HCT116 (cell line): ENCODE measurements at places on chromosomes 3 and 15. TPM values are rescaled to one million over a fixed set of nuclear protein-coding genes. Genes with fewer than 3 reads are reported as not detected.

Gene FANCD2OS
- not detected for total RNA-seq

GRCh38 chr3:71252466-71252865 lies 331.1 kb downstream of the FOXP1 start:
- H3K36me3 ChIP-seq = no peaks in the 10 kb centered on the region
- no peak overlapping the region for H3K27ac ChIP-seq
- no peaks in the 10 kb centered on the region for H3K27me3 ChIP-seq

- no peak overlapping the region for H3K4me3 ChIP-seq
- no peaks in the 10 kb centered on the region for H3K36me3 ChIP-seq
- no peaks in the 10 kb centered on the region for H3K27me3 ChIP-seq
- H3K27ac ChIP-seq = no peak overlapping the region
These were observed 15.0 kb upstream of the SEC22A start for GRCh38 chr3:123186695-123187094.

Gene TPM1
- total RNA-seq = 22.5 TPM

- DNase-seq = no peak
- no peaks in the 10 kb centered on the region for H3K36me3 ChIP-seq
- H3K27me3 ChIP-seq = no peaks in the 10 kb centered on the region
- no peaks in the 10 kb centered on the region for H3K4me1 ChIP-seq
- H3K27ac ChIP-seq = no peak overlapping the region
- no peak overlapping the region for H3K4me3 ChIP-seq
These were observed 49.3 kb upstream of the KCNAB1 start for GRCh38 chr3:156071031-156071430.

Gene CEP152
- 19.7 TPM for total RNA-seq

- 0 out of 2 replicates have a peak, but pooled peaks cover 5% of the 10 kb centered on the region for H3K4me1 ChIP-seq
- no peak within 1 kb of the TSS for H3K27ac ChIP-seq
- H3K36me3 ChIP-seq = no peaks in the 10 kb centered on the region; the same call in 1 of the 2 replicates
- no peak within 1 kb of the TSS for H3K4me3 ChIP-seq
- no peaks in the 10 kb centered on the region; the same call in 1 of the 2 replicates for H3K27me3 ChIP-seq
These were observed at the start of gene FSD2 for GRCh38 chr15:82805994-82806406. Gene FSD2 (minus strand): TSS chr15:82806069. CDS start chr15:82787390, 18,679 bp downstream.

DNA sequence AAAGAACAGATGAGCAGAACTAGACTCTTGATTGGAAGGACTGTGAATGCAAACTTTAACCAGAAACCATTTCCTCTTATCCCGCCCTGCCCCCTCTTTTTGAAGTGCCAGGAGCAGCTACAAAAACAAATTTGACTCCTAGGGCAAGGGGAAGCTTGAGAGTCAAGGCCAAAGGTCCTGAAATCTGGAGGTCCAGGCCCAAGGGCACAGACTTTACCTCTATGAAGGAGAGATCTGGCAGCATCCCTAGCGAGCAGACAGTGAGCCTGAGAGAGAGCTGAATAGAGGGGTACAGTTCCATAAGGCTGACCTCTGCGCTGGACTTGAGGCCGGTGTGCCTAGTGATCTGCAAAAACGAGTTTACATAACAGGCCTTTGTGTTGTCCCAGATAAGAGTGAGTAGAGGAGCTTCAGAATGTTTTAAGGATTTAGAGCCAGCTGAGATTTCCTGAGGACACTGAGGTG lies 5.1 kb downstream of the RAB43 start:
- no peaks in the 10 kb centered on the region; the same call in 1 of the 2 replicates for H3K36me3 ChIP-seq
- no peak overlapping the region for H3K27ac ChIP-seq
- DNase-seq = no peak
- peaks cover 15% of the 10 kb centered on the region for H3K4me1 ChIP-seq
- H3K4me3 ChIP-seq = no peak overlapping the region
- no peaks in the 10 kb centered on the region for H3K27me3 ChIP-seq

Gene PRRT3
- total RNA-seq = 0.96 TPM

Gene FGD5
- total RNA-seq = 0.22 TPM

GRCh38 chr15:35751413-35752133 lies 205.6 kb upstream of the DPH6 start:
- no peaks in the 10 kb centered on the region for H3K27me3 ChIP-seq
- peak; percentile 68 for DNase-seq
- no peak overlapping the region for H3K27ac ChIP-seq

Gene STXBP5L
- not detected for total RNA-seq

Gene KCNMB3
- total RNA-seq = not detected

Gene KNG1
- 0.25 TPM for total RNA-seq

DNA sequence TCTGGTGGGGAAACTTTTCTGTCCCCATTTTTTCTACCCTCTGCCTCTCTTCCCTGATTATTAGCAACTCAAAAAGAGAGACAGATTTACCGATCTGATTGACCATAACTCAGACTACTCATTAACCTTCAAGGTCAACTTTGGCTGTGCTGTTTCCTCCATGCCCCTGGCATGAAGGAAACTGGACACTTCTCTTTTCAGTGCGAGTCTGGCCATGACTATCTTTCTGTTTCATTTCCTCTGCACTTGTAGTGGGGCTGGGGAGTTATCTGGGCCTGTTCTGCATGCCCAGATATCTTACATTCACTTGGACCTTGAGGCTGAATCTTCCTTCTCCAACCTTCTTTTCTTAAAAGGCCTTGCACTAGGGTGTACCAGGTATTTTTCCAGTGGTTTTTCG lies 76.9 kb upstream of the SLCO2A1 start:
- no peaks in the 10 kb centered on the region for H3K4me1 ChIP-seq
- H3K36me3 ChIP-seq = no peaks in the 10 kb centered on the region
- H3K27me3 ChIP-seq = no peaks in the 10 kb centered on the region
- H3K27ac ChIP-seq = no peak overlapping the region
- DNase-seq = no peak
